ENCODE measurements at places on chromosomes 12 and 14.

DNA sequence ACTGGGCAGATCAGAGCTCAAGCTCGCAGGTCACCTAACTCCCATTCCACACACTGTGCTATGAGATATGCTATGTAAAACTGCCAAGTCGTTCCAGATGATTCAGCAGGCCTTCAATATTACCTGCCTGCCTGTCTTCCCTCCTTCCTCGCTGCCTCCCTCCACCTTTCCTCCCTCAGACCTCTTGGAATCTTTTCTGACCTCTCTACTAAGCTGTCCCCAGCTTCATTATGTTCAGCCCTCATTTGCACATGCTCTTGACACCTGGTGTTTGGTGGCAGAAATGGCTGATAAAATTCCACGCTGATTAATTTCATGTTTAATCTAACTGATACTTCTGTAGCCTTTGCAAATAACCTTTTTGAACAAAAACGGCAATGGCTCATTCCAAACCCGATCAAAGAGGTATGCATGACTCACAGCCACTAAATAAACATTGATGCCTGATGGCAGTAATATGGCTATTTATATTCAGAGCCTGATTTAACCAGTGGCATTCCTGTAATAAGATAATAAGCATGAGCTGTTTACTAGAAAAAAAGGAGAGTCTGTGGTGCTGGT lies 130.8 kb upstream of the EGLN3 start:
- no peak for DNase-seq

- DNase-seq: no peak
Observed at GRCh38 chr12:132492522-132492921, 2.6 kb downstream of the FBRSL1 start.

DNA sequence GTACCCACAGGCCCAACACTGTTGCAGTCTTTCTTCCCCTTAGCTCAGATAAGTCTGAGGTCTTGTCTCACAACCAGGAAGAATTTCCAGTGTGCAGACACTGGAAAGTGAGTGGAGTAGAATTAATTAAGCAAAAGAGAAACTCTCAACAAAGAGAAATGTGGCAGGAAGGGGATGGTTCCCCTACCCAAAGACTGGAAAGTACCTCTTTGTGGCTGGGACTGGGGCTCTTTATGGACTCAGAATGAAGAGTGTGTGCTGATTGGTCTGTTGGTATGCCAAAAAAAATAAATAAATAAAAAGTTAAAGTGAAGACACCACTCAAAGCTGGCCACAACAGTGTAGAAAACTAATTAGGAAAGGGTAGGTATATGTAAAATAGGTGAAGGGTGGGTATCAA lies 26.4 kb downstream of the GLIPR1L1 start:
- no peak for DNase-seq

- peak; percentile 70 for DNase-seq
Observed at GRCh38 chr14:103520657-103521437, 1.8 kb downstream of the CKB start.

DNA sequence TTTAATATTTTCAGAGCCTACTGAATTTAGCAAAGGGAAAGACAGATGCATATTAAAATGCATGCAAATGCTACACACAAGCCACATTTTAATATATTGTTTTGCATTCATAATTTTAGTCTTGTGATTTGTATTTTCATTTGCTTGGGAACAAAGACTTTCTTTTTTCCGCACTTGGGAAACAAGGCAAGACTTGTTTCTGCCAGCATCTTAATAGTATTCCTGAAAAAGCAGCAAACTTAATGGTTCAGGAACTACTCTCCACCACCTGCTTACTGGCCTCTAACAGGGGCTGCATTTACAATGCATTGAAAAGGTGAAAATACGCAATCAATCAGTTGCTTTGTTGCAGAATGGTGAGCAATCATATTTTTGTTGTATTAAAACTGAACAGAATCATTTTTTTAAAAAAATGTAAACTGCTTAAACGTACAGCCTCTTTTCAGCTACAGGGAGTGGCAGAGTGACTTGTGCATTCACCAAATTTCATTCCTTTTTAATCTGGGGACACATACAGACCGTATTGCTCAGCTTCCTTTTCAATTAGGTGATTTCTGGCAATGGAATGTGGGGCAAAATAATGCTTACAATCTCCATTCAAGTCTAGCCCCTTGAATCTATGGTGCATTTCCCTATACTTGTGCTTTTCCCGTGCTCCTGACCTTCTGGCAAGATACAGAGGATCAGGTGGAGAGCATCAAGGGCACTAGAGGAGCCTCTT lies 144.1 kb upstream of the BTG1 start:
- no peak for DNase-seq

- DNase-seq: peak; percentile 36
Observed at GRCh38 chr14:100446572-100446971, 123.4 kb downstream of the SLC25A47 start.

GRCh38 chr12:51082561-51083125 lies 753 bp downstream of the CSRNP2 start:
- DNase-seq: peak; percentile 51

DNA sequence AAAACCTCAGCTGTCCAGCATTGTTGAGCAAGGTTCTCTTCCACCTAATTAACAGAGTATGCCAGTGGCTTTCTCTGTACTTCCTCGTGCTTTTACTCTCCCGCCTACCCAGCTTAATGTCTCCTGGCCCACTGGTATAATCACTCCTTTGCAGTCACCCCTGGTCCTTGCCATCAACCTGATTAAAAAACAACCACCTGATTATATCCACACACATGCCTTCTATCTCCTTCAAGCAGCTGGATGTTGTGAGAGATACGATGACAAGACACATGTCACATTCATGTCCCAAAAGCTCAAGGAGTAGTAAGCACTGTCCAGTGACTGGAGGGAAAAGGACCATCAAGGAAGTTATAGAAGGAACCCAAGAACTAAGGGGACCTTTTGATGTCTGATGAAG lies 241.3 kb upstream of the GRIP1 start:
- no peak for DNase-seq

- no peak for DNase-seq
Observed at GRCh38 chr12:120095736-120096135, 20.8 kb downstream of the RAB35 start.

GRCh38 chr14:68632054-68632895 lies 160.6 kb downstream of the ZFP36L1 start:
- DNase-seq: no peak

- no peak for DNase-seq
Observed at GRCh38 chr14:105059035-105059924, 6.0 kb downstream of the GPR132 start.

GRCh38 chr12:66002812-66003211 lies 127.7 kb downstream of the LLPH start:
- DNase-seq: no peak

DNA sequence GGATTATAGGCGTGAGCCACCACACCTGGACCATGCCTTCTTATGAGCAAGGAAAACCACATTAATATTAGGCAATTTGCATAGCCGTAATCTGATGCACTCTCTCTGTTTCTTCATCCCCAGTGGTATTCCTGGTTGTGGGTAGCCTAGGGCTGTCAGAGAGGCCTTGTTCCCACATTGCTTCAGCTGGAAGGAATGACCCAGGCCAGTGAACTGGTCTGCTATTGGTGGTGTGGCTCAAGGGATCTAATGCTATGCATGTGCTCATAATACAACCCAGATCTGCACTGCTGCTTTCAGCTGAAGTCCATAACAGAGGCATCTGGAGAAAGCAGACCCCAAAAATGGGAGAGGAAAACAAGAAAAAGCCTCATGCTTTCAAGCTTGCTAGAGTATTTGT lies 33.1 kb upstream of the G2E3 start:
- DNase-seq: no peak

GRCh38 chr12:42912367-42912766 lies 322.8 kb upstream of the PRICKLE1 start:
- no peak for DNase-seq

- DNase-seq: no peak
Observed at GRCh38 chr12:122944605-122945592, 21.4 kb downstream of the ABCB9 start.

DNA sequence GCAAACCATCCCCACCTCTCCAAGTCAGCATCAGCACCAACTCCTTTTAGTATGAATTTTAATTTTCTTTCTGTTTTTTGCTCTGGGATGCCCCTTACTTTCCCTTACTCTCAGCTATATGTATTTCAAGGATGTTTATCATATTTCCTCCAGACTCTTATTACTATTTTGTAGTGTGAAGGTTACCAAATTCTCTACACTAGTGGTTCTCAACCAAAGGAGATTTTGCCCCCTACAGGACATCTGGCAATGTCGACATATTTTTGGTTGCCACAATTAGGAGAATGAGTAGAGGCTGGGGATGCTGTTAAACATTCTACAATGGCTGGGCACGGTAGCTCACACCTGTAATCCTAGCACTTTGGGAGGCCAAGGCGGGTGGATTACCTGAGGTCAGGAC lies 29.1 kb upstream of the SOS2 start:
- DNase-seq: no peak

DNA sequence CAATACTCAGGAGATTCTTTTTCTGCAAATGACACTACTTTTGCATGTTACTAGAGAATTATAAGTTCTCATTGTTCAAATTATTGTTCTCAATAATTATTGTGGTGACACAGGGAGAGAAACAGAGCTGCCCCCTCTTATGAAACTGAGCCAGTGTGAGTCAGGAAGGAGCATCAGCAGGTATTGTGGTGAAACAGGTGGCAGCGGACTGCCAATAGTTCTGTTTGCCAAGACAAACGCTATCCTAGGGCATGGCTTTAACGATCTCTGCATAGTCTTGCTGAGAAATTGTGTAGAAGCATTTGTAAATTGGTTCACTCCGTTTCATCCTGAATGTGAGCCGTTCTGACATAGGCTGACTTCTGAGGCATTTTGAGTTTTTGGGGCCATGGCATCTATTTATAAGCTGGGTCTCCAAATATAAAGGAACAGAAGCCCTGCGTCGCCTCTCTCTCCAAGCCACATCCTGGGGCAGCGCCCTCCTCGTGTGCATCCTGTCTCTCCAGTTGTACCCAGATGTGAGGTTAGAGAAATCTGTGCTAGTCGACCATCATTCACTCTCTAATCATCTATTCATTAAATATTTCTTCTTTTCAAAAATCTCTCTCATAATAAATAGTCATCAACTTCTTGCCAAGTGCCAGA lies 15.8 kb upstream of the PPP4R4 start:
- DNase-seq: no peak
